ENCODE measurements at places on chromosomes 6 and 20.

- no peak overlapping the region for H3K27ac ChIP-seq
- DNase-seq, result no peak
- no peaks in the 10 kb centered on the region for H3K27me3 ChIP-seq
- no peak overlapping the region for H3K4me3 ChIP-seq
These were observed 39.6 kb downstream of the SUMO4 start for GRCh38 chr6:149439626-149440025.

DNA sequence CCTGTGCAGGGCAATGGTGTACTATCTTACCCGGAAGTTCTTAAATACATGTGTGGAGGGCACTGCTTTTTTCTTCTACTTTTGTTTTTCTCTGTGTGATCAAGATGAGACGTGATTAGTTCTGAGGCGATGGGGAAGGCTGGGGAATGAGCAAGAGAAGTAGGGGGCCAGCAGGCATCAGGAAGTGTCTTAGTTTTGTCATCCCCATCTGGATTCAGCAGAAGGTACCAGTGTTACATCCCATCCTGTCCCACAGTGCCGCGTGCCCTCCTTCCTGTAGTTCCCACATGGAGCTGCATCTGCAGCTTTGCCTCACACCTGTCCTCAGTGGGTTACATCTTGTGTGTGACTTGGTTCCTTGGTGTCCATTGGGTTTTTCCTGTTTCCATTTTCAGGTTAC, 86.9 kb downstream of the FNDC1 start:
- no peak overlapping the region for H3K4me3 ChIP-seq
- no peak for DNase-seq
- H3K27me3 ChIP-seq, result no peaks in the 10 kb centered on the region
- H3K4me1 ChIP-seq, result no peaks in the 10 kb centered on the region
- H3K27ac ChIP-seq, result no peak overlapping the region
- no peaks in the 10 kb centered on the region for H3K36me3 ChIP-seq

- peak overlapping the region; percentile 94 for H3K4me3 ChIP-seq
- peaks cover 44% of the 10 kb centered on the region for H3K4me1 ChIP-seq
- no peak for DNase-seq
- H3K36me3 ChIP-seq, result peaks cover 13% of the 10 kb centered on the region
These were observed 587 bp upstream of the BTN3A1 start for GRCh38 chr6:26401389-26401986.

DNA sequence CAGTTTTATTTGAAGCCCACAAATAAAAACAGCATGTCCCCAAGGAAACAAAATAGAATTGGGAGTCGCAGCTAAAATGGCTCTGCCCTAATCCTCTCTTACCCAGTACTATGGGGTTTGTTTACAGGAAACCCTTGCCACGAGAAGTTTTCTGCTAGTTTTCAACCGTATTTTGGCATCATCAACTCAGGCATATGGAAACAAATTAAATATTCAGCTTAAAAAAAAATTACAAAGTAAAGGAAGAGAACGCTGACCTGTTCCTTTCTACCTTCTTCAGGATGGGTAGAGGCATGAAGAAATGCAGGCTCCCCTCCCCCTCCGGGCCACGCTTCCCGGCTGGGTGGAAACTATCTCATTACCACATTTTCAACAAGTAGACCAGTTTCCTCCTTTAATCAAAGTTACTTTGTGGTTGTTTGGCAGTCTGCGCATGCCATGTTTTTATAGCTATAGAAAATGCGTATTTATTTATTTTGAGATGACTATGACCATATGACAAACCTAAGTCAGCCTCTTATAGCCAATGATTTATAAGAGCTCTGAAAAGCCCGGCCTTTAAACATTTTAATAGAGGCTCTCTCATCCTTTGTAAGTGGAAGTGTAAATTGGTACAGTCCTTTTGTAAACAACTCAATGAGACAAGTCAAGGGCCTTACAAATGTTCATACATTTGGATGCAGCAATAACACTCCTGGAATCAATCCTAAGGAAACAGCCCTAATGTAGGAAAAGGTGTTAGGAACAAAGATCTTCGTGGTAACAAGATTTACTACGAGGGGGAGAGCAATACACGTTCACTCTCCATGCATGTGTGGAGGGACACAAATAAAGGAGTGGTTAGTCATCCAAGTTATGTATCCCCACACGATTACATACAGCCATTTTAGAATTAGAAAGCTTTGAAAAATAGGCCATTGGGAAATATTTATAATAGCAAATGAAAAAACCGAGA, 16.1 kb upstream of the ZNF217 start:
- H3K27me3 ChIP-seq, result no peaks in the 10 kb centered on the region
- peak overlapping the region; percentile 38 for H3K4me3 ChIP-seq
- H3K4me1 ChIP-seq, result peaks cover 37% of the 10 kb centered on the region
- peak; percentile 88 for DNase-seq
